ENCODE measurements at places on chromosomes 3 and 15.

DNA sequence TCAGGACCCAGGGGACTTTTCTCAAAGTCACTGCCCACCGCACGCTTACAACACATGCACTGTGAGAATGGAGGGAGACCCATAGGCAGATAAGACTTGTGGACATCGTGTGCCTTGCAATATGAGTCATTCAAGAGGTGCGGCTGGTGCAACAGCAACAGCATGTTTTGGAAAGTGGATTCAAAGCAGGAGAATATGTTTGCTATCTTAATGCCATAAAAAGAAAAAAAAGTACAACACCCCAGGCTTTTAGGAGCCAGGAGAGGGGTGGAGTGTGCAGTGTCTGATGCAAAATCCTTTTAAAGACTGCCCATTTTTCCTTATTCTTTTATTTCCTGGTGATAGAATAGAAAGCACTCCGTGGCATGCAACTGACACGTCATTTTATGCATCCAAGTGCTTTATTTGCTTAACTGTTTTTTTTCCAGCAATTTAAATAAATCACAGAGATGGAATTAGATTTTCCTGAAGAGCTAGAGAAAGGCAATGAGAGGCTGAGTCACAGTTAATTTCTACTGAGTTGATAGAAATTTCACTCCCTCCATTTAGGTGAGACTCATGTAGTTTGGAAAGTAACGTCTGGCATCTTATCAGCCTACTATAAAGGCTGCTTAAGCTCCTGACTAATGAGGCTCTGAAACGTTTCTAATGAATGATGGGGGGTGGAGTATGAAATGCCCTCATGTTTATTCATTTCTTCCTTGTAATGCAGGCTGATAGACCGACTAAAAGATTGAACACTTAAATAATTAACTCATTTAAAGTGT, 96.4 kb downstream of the NSUN3 start:
- peak; percentile 8 for DNase-seq

- DNase-seq: no peak
Observed at GRCh38 chr3:193772422-193772763, 179.4 kb downstream of the OPA1 start.

DNA sequence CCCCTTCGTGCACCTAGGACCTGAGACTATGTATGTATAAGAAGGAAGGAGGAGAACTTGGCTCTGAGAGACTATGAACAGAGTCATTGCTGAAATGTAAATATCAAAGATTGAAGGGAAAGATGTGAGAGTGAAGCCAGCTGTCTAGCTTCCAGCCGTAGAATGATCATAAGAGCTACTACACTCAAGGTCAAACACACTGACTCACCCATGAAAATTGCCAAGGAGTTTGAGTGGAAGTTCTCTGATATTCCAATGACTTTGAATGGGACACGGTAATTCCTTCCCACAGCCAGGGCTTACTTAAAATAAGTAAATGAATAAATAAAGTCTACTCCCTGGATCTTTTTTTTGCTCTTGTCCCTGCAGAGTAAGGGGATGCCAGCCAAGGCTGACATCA, 398.9 kb upstream of the TPRG1 start:
- DNase-seq: no peak

DNA sequence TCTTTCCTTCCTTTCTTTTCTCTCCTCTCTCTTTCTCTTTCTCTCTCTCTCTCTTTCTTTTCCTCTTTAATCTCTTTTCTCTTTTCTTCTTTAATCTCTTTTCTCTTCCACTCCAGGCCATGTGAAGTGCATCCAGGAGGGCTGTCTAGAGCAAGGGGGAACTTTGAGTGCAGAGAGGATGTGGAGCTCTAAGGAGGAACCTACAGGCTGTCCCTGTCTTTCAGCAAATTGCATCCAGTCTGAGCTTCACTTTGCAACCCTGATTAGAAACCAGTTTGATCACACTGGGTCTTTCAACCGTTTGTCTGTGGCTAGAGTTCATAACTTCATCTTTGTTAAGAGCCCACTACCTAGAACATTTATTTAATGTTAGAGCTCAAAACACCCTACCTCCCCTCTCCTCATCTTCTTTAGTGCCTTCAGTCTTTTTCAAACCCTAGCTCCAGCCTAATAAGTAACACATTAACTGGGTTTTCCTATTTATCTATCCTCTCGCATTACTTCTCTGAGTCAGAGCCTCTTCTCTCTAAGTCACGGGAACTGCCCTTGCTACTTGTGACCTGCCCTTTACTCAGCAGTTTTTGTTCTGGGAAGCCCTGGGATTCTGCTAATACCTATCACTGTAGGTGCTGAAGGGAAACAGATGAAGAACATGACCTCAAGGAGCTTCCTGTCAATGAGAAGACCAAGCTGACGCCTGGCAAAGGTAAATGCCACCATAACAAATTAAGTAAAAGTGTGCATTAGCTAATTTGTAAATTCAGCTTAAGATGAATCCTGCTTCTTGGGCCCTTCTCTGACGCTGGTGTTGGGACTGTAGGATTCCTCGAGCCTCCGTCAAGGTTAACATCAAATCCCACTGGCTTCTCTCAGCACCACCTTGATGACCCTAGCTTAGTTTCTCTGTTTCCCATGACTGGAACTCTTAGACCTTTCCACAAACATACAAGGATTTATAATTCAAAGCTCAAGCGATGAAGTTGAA, at the start of gene GCNT3:
Gene GCNT3, plus strand, starts transcription at position 508 of the 985 bp plus-strand sequence. CDS start 6,456 bp downstream, outside the sequence.
- DNase-seq: no peak

- DNase-seq: no peak
Observed at GRCh38 chr3:190038050-190038933, 82.4 kb downstream of the P3H2 start.

DNA sequence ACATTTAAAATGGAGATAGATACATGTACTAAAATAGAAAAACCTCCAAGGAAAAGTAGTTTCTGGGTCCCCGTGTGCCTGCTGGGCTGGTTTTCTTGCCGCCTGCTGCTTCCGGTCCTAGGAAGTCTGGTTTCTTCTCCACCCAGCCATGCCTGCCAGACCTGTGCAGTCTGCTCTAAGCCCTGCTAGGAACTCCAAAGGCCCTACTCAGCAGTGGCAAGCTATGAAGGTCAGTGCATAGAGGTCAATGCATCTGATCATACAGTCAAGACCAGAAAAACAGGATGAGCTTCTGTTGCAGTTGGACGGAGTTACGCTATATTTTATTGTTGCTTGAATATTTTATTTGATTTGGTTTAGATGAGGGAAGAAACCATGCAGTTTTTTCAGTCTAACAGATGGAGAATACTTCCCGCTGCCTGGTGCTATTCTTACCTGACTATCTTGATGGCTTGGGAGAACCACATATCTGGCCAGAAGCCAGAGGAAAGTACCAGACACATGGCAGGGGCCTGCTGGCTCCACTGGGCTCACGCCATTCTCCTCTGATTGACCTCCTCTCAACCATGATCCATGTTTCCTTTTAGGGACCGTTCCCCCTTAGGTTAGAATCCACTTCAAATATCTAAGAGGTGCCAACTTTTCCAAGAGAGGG, 226.8 kb upstream of the ST8SIA2 start:
- DNase-seq: no peak

GRCh38 chr15:81279621-81280485, 44.1 kb downstream of the STARD5 start:
- no peak for DNase-seq

DNA sequence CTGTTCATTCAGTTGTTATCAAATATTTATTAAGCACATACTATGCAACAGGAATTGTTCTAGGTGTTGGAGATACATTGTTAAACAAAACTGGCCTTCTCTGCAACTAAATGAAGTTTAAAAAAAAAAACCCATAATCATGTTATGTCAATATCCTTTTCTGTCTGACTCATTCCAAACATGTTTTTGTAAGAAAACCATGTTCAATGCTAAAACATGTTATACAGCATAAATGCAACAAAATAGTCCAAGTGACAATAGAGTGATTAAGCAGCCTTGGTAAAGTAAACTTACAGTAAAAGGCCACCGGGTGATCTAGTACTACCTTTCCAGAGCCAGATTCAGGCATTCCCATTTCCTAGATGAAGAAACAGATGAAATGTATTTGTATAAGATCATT, 278.0 kb upstream of the NECTIN3 start:
- DNase-seq: no peak

DNA sequence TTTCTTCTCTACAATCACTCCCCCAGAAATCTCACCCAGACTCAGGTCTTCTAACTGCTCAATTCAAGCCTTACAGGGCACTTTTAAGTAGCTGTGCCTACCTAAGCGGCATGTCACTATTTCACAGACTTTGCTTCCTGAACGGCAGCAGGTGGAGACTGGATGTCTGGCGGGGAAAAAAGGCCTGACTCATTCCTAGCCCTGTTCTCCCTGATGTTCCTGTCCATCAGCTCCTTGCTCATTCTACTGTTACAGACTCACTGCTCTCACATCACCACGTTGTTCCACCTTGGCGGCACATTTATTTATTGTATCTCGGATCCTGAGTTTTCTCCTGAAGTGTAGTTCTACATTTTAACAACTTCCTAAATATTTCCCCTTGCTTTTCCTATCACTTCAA, 52.6 kb upstream of the ATP11B start:
- DNase-seq: no peak

DNA sequence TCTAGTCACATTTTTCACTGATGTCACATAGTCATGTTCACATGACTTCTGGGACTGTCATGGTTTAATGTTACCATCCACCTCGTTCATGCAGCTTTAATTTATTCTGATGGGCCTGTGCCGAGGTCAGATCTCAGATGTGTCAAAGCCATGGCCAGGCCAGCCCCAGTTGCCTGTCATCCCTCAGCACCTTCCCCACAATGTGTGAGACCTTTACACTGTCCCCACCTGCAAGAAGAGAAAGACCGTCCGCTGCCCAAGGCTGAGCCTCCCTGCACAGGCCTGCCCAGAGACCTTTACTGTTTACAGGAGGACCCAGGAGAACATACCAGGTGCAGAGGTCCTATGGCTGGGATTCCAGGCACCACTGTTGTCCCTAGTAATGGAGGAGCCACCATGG, 12.8 kb upstream of the KLF15 start:
- no peak for DNase-seq

DNA sequence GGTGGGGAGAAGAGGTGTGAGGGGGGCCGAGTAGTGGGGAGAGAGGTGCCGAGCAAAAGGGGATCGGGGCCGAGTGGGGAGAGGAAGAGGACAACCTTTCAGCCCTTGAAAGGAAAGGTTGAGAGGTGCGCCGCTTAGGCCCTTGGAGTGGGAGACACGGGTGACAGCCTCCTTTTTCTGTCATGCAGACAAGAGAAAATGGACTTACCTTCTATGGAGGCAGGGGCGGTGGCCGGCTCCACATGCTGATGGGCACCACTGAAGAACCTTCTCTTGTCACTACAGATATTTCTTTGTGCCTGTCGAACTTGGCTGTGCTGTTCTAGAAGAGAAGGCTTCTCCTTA, 421 bp downstream of the KLHL18 start:
- DNase-seq: no peak

DNA sequence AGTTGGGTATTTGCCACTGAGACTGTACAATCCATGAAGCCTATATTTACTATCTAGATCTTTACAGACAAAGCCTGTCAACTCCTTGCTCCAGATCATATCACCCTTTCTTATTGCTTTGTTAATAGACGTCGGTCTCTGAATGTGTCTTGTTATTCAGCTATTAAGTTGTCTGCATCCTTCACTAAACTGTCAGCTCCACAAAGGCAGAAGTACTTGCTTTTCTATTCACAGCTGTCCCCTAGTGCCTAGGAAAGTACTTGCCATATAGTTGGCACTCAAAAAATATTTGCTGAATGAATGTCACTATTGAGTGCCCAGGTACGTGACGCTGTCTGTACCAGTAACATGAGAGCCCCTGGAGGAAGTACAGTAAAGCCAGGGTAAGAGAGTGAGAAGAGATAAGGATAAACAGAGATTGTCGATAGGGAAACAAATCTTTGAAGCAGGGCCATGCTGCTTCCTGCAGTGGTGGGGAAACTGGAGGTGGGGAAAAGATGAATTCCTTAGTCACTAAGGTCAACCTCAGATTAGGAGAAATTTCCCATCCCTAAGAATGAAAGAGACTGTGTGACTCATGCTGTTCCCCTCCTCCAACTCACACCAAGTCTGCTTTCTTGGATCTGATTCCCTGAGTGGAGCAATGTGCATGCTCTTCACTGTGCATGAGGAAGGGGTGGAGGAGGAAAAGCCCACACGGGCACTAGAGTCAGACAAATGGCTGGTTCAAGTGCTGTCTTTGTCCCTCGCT, 36.3 kb downstream of the PRICKLE2 start:
- DNase-seq: no peak
